ENCODE measurements at places on chromosomes 1 and 21. TPM values are rescaled to one million over a fixed set of nuclear protein-coding genes. Genes with fewer than 3 reads are reported as not detected.

The DNTTIP2 gene
- 27.4 TPM for total RNA-seq

The ERI3 gene
- 141 TPM for total RNA-seq

The CELA3A gene
- not detected for total RNA-seq

The ACOT11 gene
- total RNA-seq = 3.9 TPM

Measured in Caki2 (cell line).